ENCODE measurements at places on chromosomes 5 and 9.

- DNase-seq = no peak
Observed at GRCh38 chr5:112316731-112317130, 102.3 kb downstream of the EPB41L4A start.

GRCh38 chr5:72034770-72035169, 72.5 kb upstream of the MAP1B start:
- no peak for DNase-seq

DNA sequence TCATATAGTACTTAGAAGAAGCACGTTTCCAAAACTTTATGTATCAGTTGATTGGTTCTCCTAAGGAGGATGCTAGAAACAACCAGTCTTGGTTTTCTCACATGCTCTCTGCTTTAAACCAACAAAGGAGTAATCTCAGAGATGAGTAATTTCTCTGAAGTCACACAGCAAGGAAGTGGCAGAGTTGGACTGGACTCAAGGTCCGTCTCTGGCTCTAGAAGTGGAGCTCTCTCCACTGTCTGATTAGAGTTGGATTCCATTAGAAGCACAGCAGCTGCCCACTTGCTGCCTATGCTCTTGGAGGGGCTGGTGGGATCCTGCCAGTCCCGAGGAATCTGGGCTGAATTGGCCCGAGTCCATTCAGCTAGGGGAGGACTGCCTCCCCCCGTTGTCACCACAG, 21.0 kb downstream of the RALGPS1 start:
- DNase-seq = no peak

DNA sequence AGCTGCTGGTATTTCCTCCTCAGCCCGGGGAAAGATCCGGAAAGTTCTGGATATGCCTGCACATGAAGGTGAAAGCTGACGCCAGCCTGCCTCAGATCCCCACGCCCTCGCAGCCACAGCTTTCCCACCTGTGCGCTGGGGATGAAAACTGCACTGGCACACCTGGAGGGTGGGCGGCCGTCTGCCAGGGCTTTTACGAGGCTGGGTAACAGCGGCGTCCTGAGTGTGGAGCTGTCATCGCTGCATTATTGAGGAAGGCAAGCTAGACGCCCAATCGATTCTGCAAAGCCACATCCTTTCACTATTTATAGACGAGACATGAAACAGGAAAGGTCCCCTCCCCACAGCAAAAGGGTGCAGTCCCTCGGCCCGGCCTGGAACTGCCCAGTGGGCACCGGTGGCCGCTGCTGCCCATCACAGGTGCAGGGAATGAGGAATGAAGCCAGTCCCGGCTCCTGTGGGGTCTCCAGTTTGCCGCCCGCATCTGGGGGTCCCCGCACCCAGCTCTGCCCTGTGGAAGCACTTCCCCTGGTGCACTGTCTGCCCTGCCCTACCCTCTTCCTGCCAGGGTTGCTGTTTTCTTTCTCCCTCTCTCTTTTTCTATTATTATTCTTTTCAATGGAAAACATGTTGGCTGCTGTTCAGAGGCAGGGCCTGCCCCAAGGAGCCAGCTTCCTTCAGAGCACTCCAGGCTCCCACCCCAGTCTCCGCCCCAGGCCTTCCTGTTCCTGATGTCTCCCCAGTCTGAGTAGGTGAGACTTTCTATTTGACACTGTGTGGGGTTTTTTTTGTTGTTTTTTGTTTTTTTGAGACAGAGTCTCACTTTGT, 7.0 kb downstream of the NOTCH1 start:
- DNase-seq = no peak

GRCh38 chr5:40678460-40679147, 1.1 kb upstream of the PTGER4 start:
- DNase-seq = no peak

DNA sequence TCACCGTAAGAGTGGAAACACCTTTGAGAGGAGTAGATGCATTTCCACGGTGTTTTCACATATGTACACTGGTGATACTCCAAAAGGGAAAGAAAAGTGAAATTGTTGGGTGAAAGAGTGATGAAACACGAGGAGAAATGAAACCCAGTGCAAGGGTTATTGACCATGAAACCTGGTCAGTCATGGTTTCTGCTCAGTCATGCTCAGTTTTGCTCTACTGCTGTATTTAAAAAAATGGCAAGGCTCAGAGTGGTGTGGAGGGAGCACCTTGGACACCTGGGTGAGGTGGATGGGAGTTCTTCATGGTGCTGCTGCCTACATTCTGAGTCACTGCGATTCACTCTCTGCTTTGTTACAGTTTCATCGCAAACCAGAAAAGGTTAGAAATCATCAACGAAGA, 32.3 kb downstream of the NTRK2 start:
- DNase-seq = no peak

GRCh38 chr5:6424110-6424659, 24.5 kb upstream of the UBE2QL1 start:
- DNase-seq = no peak

DNA sequence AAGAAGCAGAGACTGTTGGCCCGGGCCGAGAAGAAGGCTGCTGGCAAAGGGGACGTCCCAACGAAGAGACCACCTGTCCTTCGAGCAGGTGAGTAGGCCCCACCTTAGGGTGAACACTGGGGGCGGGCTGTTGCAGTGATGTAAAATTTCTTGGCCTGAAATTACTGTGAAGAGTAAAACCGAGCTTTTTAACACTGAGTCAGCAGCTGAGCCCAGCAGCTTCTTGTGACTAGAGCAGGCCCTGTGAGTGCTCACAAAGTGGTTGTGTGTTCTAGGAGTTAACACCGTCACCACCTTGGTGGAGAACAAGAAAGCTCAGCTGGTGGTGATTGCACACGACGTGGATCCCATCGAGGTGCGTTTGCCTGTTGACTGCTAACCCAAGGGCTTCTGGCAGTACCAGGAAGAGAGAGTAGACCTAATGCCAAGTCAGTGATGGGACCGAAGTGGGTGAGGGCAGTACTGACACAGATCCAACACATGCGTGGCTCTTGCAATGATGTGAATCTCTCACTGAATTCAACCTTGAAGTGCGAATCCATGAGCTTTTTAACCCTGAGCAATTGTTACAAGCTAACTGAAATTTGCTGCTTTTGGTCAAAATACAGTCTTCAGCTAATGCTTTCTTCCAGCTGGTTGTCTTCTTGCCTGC, 2.1 kb downstream of the RPL7A start:
- no peak for DNase-seq

DNA sequence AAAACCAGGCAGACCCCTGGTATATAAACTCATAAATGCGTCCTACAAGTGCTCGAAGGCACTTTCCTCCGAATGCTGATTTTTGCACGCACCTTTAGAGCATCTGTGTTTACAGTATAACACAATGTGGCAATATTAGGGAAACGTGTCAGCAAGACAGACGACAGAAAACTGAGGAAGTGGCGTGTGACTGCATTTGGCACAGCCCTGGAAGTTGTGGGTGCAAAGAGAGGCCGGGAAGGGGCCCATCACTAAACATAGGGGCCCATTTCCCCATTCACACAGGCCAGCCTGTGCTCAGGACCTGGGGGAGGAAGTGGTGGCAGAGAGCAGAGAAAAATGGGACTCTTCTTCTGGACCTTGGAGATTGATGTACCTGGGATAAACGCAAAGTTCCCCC, 48.2 kb downstream of the RASGEF1C start:
- no peak for DNase-seq

DNA sequence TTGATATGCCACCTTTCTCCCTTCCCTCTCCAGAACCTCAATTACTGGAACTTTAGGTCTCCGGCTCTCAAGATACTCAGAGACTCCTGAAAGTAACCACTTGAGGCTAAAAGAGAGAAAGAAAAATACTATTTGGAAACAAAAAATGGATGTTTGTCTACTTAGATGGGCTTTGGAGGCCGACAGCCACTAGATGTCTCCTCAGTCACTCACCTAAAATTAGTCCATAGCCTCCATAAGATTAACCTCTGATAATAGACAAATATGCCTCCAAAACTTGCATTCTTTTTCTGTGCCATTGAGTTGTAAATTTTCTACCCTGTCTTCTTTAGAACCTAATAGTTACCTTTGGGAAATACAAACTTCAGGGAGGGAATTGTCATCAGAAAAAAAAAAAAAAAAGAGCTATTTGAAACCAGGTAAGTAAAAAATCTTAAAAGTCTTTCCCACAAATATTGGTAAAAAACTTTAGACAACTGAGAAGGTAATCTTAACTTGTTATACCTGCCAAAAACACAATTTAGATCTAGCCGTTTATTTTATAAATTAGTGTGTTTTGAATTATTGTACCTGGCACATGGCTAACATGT, 11.2 kb upstream of the PCDH1 start:
- no peak for DNase-seq

DNA sequence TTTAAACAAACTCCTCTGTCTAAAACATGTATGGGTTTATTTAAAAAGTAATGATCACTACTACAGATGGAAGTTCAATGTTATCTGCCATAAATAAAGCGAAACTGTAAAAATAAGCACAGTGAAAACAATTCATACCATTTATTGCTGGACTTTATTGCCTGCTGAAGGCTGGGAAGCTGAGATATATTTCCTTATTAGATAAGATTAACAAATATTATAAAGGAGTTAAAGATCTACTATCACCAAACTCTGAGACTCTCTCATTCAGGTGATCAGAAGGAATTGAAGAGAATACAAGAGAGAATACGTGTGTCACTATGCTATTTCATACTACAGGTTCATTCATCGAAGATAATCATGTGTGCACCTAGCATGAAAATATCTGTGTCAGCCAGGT, 190.9 kb upstream of the ATP10B start:
- DNase-seq = no peak

GRCh38 chr5:17289681-17290539, 72.5 kb downstream of the BASP1 start:
- DNase-seq = no peak

DNA sequence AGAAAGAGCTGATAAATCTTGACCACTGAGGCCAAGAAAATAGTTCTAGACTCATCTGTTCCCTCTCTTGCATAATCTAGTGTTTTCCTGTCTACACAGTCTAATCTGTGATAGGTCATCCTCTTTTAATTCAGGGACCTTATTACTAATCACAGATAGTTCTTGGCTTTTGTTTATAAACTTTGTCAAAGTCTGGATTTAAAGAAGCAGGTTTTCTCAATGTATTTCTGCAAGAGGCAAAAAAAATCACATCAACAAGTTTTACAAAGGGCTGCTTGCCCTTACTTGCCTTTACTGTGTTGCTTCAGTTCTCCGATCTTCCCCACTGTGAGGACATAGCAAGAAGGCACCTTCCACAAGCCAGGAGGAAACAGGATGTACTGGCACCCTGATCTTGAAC, 43.9 kb upstream of the MTAP start:
- DNase-seq = no peak

- DNase-seq = no peak
Observed at GRCh38 chr5:175590471-175590881, 67.4 kb upstream of the HRH2 start.

DNA sequence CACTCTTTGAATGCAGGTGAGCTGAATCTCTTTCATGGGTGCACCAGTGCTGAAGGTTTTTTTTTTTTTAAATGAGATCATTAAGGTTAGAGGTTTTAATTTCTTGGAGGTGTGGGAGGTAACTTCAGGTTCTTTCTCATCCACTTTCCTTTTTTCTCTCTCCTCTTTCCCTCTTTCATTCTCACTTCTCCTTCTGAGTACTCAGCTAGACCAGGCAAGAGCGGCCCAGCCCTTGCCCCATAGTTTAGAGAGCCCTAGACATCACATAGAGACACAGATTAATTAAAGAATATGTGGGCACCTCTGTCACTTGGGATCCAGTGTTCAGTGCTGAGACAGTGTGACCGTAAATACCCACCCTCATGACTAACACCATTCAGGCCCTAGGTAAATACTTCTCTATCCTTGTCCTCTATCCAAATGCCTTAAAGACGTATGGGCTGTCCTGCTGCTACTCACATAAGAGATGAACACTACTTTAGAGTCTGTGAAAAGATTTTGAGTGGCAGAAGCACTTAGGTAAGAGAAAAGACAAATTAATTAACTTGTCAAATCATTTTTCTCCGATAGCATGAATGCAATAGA, 174.1 kb downstream of the TLE4 start:
- DNase-seq = no peak

DNA sequence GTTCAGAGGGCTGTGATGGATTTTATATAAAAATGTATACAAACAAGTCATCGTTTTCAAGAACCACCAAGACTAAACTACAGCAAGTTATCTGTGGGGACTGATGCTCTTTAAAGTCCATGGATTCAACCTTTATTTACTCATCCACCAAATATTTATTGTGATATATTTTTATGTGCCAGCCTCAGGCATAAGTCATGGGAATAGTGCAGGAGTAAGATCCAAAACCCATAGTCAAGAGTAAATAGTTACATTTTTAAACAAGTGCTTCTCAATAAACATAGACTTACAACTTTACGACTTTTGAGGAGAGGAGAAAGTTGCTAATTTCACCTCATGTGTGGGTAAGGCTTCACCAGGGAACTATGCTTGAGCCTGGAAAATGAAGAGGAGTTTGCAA, 24.6 kb downstream of the MACIR start:
- DNase-seq = no peak

DNA sequence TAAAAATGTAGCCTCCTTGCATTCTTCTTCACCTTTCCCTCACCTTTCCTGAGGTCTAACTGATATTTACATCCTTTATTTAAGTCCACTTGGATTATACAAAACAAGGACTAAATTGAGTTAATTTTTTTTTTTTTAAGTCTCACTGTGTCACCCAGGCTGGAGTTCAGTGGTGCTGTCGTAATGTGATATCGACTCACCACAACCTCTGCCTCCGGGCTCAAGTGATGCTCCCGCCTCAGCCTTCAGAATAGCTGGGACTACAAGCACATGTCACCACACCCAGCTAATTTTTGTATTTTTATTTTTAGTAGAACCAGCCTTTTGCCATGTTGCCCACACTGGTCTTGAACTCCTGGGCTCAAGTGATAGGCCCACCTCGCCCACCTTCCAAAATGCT, 195.3 kb downstream of the BNC2 start:
- no peak for DNase-seq

- no peak for DNase-seq
Observed at GRCh38 chr9:77944556-77945243, 86.9 kb downstream of the GNAQ start.

GRCh38 chr5:181053488-181054121, 13.5 kb downstream of the BTNL9 start:
- DNase-seq = no peak

GRCh38 chr5:134118212-134118835, 3.8 kb downstream of the TCF7 start:
- DNase-seq = no peak

- DNase-seq = no peak
Observed at GRCh38 chr5:87394411-87395165, 18.1 kb downstream of the CCNH start.

GRCh38 chr5:65928322-65928752, 2.0 kb downstream of the ERBIN start:
- DNase-seq = no peak

- DNase-seq = no peak
Observed at GRCh38 chr5:165184183-165184582, 1678.8 kb downstream of the MAT2B start.

DNA sequence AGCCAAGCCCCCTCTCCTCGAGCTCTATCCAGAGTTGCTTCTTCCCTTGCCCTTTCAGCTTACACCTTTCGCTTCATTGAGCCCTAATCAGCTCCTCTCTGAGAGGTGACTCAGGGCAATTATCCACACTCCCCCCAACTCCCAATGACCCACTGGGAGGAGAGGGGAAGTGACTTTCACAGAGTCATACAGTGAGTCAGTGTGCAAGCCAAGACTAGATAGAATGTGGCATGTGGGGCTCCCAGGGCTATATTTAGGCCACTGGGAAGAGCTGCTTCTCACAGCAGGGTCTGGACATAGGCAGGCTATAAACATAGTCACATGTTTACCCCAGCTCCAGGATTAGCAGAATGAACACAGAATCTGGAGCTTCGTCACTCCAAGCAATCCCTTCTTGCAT, 57.4 kb downstream of the NRG2 start:
- DNase-seq = peak; percentile 77
